ENCODE measurements at places on chromosomes 12 and 14. TPM values are rescaled to one million over a fixed set of nuclear protein-coding genes. Genes with fewer than 3 reads are reported as not detected.

MAP1LC3B2 gene
- 1.8 TPM for total RNA-seq

DNA sequence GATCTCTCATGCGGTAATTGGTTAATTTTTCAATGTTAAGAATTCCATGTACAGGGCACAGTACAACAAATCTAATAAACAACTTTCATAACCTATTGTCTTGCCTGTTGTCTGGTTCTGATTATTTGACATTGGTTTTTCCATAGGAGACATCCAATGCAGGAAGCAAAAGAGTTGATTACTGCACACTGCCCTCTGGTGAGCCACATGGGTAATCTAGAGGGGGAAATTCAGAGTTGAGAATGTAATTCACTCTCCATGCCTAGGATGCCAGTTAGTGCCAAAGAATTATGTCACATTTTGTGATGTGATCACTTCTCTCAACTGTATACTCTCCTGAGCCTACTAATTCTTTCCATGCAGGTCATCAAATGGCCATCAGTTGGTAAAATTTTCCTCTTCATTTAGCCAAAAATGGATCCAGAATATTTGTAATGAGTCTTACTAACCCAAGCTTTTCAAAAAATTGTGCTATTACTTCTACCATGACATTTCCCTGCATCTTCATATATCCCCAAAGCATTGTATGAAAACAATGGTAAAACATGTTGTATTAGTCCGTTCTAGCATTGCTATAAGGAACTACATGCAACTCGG, 17.7 kb upstream of the CCDC91 start:
- peak; percentile 65 for DNase-seq

TMEM30B gene
- total RNA-seq, result not detected

CD163L1 gene
- 8.8 TPM for total RNA-seq

- DNase-seq, result no peak
Measured at GRCh38 chr14:93535537-93535936, 104.8 kb downstream of the UNC79 start.

RAD9B gene
- total RNA-seq, result 2.1 TPM

DNA sequence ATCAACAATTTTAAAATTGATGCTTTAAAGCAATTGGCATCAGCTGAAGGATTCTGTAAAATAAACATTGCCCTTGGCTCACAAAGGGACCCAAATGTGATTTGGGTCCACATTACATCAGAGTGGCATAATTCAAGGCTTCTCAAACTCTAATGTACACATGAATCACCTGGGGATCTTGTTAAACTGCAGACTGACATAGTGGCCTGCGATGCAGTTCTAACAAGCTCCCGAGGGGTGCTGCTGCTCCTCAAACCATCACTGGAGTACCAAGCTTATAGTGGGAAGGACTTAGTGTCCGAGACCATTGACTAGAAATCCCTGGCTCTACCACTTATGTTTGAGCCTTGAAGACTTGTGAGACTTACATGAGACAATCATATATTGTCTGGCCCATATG, 31.8 kb upstream of the DNM1L start:
- no peak for DNase-seq

DNA sequence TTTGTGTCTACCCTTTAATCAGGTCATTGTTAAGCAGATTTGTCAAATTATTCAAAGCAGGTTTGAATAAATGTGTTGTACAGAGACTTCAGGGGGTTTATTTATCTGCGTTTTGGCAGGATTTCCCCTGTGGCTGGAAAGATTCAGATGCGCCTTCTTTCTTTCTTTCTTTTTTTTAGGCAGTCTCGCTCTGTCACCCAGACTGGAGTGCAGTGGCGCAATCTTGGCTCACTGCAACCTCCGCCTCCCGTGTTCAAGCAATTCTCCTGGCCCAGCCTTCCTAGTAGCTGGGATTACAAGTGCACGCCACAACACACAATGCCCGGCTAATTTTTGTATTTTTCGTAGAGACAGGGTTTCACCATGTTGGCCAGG, 6.3 kb upstream of the NANOGNB start:
- no peak for DNase-seq

TPH2 gene
- total RNA-seq, result not detected

SYNDIG1L gene
- total RNA-seq, result not detected

GRCh38 chr14:33165144-33165925, 226.7 kb downstream of the NPAS3 start:
- peak; percentile 30 for DNase-seq

GRCh38 chr12:107029081-107029480, 42.1 kb upstream of the MTERF2 start:
- DNase-seq, result no peak

EIF2S3B gene
- total RNA-seq, result 17.1 TPM

All from A172 (cell line).